GM23338 (cell line): ENCODE measurements at places on chromosomes 2 and 18.

DNA sequence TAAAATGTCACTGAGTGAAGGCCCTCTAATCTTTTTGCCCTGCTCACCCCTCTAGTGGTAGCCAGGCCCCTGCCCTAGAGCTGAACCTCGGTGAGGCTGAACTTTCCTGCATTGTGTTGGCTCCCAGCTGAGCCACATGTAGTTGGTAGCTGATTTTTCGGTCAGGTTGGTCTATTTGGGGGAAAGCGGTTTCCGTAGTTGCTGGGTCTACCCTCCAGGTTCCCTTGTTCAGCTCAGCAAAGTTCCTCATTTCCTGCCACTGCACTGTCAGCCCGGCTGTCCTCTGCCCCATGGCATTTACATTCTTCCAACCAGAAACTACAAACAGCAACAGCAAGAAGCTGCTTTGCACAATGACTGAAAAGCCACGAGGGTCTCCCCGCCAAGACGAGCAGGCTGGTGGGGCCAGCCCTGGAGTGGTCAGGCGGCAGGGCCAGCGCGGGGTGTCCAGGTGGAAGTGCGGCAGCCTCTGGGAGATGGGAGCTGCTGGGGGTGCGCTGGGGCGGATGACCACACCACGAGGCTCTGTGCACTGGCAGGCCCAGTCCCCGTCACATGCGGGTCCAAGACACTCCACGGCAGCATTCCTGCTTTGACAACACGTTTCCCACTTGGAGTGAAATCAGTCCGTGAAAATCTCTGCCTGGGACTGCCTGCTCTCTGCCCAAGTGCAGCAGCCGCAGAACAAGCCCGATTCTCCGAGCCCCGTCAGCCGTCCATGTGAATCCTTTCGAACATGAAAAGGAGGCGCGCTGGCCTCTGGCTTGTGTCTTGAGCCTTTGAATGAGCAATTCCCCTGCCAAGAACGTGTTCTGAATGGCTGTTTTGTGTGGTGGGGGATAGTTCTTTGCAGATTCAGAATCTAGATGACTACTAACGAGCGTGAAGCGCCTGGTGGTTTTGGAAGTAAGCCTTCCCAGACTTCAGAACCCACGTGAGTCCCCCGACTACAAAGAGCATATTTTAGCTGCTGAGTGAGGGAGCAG lies 159.4 kb downstream of the ASB1 start:
- no peak overlapping the region for H3K4me3 ChIP-seq
- no peaks in the 10 kb centered on the region for H3K4me1 ChIP-seq
- H3K27ac ChIP-seq = no peak overlapping the region
- no peak for DNase-seq

DNA sequence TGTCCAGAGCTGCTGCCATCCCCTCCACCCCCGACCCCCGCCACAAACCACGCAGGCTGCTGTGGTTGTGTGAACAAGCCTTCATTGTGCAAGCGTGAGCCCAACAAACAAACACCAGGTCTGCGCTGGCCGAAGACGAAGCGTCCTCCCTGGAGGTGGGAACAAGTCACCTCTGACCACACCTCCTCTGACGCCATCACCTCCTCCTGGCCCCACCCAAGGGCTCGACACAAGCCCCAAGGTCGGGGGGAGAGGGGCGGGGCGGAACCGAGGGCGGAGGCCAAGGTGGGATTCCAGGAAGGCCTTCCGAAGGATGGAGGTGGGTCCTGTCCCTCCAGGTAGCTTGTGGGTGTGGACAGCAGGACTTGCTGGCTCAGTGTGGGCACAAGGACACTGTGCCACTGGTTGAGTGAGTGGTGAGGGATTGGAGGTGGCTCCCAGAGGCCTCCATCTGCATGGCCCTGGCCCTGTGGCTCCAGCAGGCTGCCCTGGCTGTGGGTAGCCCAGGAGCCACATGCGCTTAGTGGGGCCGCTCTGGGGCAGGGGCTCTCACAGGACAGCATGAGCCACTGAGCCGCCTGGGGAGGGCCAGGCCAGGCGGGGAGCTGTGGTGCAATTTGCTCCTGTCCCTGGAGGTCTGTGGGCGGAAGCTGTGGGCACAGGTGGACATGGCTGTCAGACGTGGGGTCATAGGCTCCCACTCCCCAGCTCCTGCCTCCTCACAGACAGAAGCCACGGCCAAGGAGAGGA lies 7.4 kb upstream of the GPR17 start:
- peaks cover 10% of the 10 kb centered on the region; the same call in 1 of the 2 replicates for H3K4me1 ChIP-seq
- H3K36me3 ChIP-seq = no peaks in the 10 kb centered on the region
- DNase-seq = peak; percentile 72
- no peak overlapping the region for H3K4me3 ChIP-seq
- H3K27me3 ChIP-seq = no peaks in the 10 kb centered on the region

GRCh38 chr18:7722955-7723354 lies 155.8 kb downstream of the PTPRM start:
- no peaks in the 10 kb centered on the region for H3K27me3 ChIP-seq
- no peak for DNase-seq
- no peaks in the 10 kb centered on the region for H3K36me3 ChIP-seq
- H3K4me1 ChIP-seq = peaks cover 18% of the 10 kb centered on the region; the same call in 1 of the 2 replicates

DNA sequence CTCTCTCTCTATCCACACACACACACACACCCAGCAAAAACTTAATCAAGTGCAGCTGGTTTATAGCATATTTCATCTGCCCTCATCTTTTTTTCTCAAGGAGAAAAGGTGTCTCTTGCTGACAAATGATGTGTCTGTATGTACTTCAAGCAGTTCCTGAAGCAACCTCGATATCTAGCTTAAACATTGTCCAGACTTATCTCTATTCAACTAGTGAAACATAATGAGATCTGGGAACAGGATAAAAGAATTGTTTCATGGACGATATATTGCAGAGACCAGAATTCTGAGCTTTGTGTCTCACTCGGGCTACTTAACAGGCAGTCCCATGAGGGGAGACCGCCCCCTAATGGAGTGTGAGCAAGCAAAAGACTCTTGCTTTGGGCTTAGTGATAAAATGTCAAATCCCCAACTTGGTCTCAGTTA lies 929.2 kb upstream of the SOX11 start:
- H3K27ac ChIP-seq = no peak overlapping the region
- H3K4me3 ChIP-seq = no peak overlapping the region
- no peaks in the 10 kb centered on the region for H3K36me3 ChIP-seq
- H3K4me1 ChIP-seq = no peaks in the 10 kb centered on the region
- DNase-seq = peak; percentile 62

GRCh38 chr2:3169106-3169870 lies 208.3 kb downstream of the EIPR1 start:
- DNase-seq = peak; percentile 33
- H3K4me1 ChIP-seq = 0 out of 2 replicates have a peak, but pooled peaks cover 5% of the 10 kb centered on the region
- H3K27ac ChIP-seq = peak overlapping the region; percentile 77; the same call in 1 of the 2 replicates
- no peaks in the 10 kb centered on the region for H3K27me3 ChIP-seq
